ENCODE measurements at places on chromosomes 2 and 18.

GRCh38 chr18:35474884-35475283 lies 22.9 kb downstream of the INO80C start:
- no peak for DNase-seq

GRCh38 chr2:222064286-222064685 lies 234.5 kb downstream of the PAX3 start:
- DNase-seq = no peak

- DNase-seq = no peak
Observed at GRCh38 chr2:102141011-102141943, 1.3 kb upstream of the IL1R1 start.

- no peak for DNase-seq
Observed at GRCh38 chr2:164810843-164811242, 30.8 kb downstream of the COBLL1 start.

Measured in stimulated activated CD8-positive, alpha-beta memory T cell treated with anti-CD3 and anti-CD28 coated beads, Interleukin-4, amount 100 ng/mL, for 1 hour (primary cell).